ENCODE measurements at places on chromosomes 5 and 9.

- DNase-seq: no peak
Observed at GRCh38 chr5:163908253-163908652, 402.8 kb downstream of the MAT2B start.

DNA sequence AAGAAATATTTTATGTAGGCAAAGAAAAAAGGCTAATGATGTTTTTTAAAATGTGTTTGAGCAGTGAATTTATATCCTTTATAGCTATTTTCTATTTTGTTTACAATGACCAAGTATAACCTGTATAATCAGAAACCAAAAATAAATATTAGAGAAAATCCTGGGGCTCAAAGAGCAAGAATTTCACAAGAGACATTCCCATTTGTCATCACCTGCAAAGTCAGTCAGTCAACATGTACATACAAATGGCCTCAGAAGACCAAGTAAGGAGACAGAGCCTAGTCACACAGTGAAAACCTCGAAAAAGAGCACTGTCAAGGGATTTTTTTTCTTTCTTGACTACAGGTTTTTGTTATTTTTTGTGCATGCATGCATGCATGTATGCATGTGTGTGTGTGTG is 231.4 kb downstream of the GLIS3 start:
- no peak for DNase-seq

DNA sequence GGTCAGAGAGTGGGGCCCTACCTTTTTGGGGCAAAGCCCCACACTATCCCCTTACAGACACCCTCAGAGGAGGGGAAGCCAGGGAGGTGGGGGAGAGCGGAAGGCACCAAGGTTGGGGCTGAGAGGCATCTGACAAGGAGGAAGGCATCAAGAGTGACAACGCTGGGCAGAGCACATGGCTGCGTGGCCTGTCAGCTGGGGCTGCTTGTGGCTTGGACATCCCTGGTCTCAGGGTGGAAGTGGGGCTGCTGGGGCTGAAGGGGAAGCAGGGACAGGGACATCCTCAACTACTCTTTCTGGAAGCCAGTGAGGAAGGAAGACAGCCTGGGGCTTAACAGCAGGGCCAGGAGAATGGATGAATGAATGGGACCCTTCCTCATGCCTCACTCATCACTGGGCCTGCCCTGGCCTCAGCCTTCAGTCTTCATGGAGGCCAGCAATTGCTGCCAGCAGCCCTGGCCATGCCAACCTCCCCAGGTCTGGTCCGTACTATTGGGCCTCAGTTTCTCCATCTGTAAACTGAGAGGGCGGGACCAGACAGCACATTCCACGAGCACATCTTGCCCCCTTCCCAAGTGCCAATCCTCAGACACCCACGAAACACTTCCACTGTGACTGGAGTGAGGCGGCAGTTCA is 993 bp upstream of the RALGDS start:
- DNase-seq: no peak

GRCh38 chr5:179310439-179311090 is 34.7 kb downstream of the ADAMTS2 start:
- DNase-seq: no peak

- no peak for DNase-seq
Observed at GRCh38 chr5:25909163-25909562, 1129.2 kb downstream of the CDH9 start.

- DNase-seq: no peak
Observed at GRCh38 chr5:74408150-74409043, 232.1 kb downstream of the ENC1 start.

DNA sequence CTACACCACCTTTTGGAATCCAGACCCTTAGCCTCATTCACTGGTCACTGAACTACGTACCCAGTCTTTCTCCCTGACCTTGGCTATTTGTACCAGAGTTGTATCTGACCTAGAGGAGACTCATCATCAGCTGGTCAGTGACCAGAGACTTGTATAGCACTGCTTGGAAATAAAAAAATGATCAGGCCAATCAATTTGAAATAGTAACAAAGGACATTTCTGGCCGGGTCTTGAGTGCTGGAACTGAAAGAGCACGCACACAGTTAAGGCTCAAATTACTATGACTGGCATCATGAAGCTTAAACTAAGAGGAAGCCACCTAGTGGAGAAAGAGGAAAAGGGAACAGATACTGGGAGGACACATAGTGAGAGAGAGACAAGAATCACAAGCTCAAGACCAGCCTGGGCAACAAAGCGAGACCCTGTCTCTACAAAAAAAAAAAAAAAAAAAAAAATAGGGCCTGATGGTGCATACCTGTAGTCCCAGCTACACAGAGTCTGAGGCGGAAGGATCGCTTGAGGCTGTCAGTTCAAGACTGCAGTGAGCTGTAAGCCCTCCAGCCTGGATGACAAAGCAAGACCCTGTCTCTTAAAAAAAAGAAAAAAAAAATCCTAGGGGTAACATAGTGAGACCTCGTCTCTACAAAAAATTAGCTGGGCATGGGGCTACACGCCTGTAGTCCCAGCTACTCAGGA is 12.8 kb upstream of the SRP19 start:
- peak; percentile 26 for DNase-seq

DNA sequence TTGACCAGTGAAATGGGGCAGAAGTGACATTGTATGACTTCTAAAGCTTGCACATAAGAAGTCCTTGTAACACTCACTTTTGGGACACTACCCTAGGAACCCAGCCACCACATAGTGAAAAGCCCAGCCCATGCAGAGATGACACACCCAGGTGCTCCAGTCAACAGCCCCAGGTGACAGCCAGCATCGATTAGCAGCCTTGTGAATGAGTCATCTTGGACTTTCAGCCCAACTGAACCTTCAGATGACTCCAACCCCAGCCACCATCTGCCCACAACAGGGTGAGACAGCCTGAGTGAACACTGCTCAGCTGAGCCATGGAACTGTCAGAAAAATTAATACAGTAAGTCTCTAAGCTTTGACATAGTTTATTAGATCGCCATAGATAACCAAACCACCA is 458.6 kb downstream of the ZSWIM6 start:
- DNase-seq: no peak

DNA sequence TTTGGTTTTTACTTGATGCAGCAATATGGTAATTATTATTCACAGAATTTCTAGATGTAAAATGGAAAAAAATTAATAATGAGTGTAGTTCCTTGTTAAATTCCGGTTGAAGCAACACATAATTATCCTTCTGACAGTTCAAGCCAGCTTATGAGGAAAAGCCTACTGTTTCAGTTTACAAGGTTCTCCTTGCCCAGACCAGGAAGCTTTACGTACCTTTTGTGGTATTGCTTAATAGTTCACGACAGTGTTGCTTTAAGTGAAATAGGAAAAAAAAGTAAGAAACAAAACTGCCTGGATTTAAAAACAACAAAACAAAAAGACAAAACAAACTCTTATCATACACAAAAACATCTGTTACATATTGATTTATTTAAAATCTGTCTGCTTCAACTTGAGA is 547.3 kb upstream of the C9orf72 start:
- DNase-seq: no peak

- no peak for DNase-seq
Observed at GRCh38 chr5:167352801-167353200, 938.6 kb upstream of the WWC1 start.

GRCh38 chr5:61264273-61264661 is 67.8 kb upstream of the ZSWIM6 start:
- DNase-seq: no peak

DNA sequence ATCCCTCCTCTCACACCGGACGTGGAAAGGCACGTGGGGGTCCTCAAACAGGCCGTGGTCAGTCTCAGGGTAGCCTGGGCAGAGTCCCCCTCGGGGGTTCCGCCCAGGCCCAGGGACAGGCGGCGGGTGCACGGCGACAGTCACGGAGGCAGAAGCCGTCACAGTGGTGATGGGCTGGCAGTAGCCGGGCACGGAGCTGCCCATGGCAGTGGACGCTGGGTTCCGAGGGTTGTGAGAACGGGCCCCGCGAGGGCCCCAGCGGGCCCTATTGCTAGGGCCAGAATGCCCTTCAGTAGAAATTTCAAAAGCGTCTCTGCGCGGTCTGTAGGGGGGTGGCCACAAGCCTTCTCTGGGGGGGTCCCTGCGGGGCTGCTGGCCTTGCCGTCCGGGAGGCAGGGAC is 69.8 kb downstream of the PTCH1 start:
- no peak for DNase-seq

DNA sequence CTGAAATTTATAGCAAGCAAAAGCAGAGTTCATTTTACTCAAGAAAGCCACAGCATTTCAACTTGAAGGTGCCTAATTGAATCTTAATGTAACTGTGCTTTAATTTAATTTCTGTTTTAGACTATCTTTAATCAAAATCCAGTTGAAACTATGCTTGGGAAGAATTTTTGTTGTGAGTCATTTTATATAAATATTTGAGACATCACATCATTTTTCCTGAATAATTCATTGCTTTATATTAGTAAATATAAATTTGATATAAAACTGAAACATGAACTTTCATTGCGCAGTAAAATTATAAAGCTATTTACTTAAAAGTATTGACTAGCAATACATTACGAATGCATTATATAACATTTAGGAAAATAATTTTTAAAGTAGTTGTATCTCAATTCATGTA is 1937.1 kb upstream of the CDH9 start:
- DNase-seq: no peak

DNA sequence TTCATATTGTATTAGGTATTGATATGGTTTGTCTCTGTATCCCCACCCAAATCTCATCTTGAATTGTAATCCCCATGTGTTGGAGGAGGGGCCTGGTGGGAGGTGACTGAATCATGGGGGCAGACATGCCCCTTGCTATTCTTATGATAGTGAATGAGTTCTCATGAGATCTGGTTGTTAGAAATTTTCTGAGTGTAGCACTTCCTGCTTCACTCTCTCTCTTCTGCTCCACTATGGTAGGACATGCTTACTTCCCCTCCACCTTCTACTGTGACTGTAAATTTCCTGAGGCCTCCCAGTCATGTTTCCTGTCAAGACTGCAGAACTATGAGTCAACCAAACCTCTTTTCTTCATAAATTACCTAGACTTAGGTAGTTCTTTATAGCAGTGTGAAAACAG is 187.4 kb upstream of the SLC24A2 start:
- DNase-seq: no peak

- DNase-seq: no peak
Observed at GRCh38 chr5:74135033-74135432, 505.5 kb downstream of the ENC1 start.

DNA sequence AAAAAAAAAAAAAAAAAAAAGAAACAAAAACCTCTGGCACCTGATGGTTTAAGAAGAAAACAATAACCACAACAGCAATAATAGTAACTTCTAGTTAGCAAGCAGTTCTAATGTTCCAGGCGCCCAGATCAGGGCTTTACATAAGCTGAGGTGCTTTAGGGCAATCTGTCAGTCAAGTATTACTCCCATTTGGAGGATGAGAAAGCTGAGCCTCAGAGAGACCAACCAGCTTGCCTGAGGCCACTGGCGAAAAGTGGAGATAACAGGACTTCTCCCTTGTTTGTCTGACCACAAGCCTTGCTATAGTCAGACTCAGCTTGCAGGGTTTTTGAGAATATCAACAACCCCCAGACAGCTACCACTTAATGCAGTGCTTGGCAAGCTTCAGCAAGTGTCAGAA is 83.5 kb upstream of the BOD1 start:
- DNase-seq: no peak

- DNase-seq: no peak
Observed at GRCh38 chr5:168645195-168645594, 66.0 kb upstream of the PANK3 start.

DNA sequence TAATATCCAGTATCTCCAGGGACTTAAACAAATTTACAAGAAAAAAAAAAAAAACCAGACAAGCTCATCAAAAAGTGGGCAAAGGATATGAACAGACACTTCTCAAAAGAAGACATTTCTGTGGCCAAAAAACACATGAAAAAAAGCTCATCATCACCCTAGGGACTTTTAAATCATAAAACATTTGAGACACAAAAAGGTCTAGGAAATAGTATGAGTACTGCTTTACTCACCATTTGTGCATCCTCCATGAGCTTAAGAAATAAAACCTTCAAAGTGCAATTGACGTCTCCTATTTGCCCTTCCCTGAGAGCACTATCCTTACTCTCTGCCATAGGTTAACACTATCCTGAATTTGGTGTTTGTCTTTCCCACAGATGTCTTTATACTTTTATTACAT is 193.7 kb upstream of the NREP start:
- no peak for DNase-seq

DNA sequence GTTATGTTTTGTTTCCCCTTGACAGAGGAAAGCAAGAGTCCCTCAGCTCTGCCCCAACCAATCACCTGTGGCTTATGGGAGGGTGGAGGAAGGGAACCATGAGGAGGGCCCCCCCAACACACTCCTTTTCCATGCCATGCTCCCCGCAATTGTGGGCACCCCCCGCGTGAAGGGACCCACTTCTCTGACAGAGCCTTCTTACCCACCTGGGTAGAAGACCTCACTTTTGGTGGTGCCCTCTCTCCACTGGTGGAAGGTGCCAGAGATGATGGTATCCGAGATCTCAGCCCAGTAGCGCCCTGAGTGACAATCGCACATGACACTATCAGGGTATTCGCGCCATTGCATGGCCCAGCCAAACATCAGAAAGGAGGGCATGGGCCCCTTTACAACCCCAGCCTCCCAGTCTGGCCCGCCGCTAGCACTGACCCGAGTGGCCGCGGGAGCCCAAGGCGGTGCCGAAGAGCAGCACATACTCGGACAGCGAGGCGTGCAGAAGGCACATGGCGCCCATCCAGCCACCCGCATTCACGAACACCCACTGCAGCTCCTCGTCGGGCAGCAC is 714 bp downstream of the SIGMAR1 start:
- DNase-seq: no peak

DNA sequence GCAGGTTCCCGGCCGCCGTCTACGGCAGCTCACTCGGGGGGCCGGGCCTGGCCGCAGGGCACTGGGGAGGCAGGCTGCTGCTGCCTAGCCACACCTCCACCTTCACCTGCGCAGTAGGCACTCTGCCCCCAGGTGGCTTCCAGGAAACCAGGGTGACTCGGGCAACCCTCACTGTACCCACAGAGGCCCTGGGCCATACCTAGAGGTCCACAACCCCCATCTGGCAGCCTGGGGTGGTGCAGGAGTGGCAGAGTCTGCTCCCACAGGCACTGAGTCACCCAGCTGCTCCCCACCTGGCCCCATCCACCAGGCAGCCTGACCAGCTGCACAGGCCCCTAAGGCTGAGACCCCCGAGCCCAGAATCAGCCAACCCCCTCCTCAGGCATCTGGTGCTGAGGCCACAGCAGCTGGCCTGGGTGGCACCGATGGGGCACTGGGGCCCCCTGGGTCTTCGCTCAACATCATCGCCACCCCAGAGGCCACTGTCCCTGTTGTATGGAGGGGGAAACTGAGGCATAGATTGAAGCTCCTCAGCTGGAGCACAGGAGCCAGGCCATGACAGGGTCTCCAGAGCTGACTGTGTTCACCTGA is 70.2 kb downstream of the KCNT1 start:
- no peak for DNase-seq

DNA sequence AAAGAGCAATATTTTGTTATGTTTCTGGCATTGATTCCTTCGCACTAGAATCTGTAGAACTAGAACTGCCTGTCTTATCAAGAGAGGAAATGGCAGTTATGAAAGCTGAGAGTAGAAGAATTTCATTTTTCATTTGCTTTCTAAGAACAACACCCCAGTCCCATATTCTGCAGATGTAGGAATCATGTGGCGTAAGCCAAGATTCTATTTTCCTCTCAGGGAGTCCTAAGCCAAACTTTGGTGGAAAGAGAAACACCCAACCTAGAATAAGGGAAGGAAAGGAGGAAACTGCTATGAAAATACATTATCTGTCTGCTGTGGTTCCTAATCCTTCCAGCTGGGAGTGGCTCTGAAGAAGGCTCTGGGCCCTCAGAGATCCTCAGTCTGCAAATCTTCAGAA is 1176.9 kb upstream of the C9orf72 start:
- DNase-seq: no peak

- DNase-seq: no peak
Observed at GRCh38 chr5:100838048-100838473, 65.0 kb downstream of the ST8SIA4 start.

GRCh38 chr9:14661421-14662059 is 31.7 kb downstream of the ZDHHC21 start:
- no peak for DNase-seq

Measured in NCI-H187 (cell line).